ENCODE measurements at places on chromosomes 7 and 10.

GRCh38 chr7:73702665-73703064, 16.8 kb downstream of the STX1A start:
- no peak for DNase-seq

DNA sequence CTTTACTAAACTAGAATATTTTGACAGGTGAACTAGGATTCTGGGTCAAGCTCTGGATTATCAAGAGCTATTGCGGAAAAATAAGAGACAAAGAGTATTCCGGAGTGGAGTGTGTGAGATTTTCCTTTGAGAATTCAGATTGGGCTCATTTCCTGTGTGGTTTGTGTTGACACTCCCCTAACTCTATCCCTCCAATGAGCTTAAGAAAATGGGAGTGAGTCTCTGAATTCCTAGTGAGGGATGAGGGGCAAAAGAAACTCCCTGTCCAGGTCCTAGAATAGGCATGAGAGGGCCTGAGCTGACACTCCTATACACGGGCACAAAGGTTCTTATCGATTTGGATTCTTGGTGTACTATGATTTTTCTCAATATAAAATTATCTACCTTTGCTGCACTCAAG, 10.2 kb downstream of the KLF14 start:
- no peak for DNase-seq

DNA sequence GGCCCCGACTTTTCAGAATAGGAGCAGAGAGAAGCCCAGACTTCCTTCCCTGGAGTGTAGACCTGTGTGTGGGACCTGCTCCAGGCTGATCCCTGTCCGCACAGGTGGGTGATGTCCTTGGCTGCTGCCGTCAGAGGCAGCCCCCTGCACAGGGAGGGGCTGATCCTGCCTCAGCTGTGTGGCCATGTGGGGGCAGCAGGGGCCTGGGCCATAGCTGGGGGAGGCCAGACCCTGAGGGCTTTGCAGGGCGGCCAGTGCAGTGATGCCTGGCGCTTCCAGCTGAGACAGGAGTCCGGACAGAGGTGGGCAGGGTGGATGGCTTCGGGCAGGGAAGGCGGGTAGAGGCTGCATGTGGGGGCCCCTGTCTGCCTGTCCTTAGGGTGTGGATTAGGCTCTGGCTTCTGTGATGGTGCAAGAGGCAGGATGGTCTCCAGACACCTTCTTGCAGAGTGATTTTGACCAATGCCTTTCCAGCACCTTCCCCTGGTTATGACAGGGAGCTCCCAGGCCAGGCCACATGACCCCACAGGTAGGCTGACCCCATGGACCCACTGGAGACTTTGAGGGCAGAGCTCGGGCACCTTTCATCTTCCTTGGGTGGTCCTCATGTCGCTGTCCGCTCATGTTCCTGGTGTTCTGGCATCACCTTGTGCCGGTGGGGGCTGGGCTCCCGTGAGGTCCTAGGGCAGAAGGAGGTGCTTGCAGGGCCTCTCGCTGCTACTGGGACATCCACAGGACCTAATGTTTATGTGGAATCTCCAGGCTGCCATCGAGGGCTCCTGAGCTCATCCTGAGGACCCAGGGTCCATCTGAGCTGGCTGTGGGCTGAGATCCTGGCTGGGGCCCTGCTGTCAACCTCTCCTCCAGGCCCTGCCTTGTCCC, 141.5 kb downstream of the ADCY1 start:
- DNase-seq, result no peak

- DNase-seq, result no peak
These were observed 84.9 kb downstream of the ZNF365 start for GRCh38 chr10:62459072-62459471.

Measured in pons (tissue), 1 donor.